ENCODE measurements at places on chromosomes 3 and 15. TPM values are rescaled to one million over a fixed set of nuclear protein-coding genes. Genes with fewer than 3 reads are reported as not detected.

DNA sequence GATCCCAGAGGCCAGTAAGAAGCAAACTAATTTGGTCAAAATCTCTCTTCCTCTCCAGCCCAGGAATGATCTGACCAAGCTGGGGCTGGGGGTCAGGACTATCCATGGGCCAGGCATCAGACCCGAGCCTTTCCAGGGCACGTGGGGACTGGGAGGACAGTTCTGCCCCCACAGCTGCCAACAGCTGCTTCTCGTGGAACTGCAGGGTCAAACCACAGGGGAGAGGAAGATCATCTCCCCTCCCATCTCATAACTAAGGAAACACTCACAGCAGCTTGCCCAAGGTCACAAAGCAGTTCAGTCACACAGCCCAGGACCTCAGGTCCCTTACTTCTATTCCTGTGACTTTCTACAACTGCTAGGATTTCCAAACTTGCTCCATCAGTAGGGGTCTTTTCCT, 47.1 kb downstream of the DAPK2 start:
- no peak for DNase-seq

DNA sequence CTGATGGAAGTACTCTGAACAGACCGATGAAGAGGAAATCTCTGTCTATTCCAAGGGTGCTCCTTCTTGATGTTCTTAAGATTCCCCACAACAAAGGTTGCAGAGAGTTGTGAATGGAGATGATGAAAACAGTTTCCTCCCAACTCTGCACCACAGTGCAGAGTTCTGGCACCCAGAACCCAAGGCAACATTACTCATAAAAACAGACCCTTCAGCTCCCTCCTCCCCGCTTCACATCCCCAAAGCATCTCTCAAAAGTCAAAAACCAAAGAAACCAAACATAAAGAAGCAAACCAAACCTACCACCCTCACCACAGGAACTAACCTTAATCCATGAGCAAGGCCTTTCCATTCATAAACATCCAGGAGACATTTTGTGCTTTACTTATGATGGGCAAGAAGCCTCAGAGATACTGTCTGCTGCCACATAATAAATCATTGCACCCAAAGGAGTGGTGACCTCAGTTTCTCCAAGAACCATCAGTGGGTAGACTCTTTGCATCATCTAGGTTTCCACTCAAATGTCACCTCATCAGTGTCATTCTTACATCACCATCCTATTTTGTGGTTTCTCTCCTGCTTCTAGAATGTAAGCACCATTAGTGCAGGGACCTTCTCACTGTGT, 13.2 kb downstream of the PCOLCE2 start:
- DNase-seq = no peak

DNA sequence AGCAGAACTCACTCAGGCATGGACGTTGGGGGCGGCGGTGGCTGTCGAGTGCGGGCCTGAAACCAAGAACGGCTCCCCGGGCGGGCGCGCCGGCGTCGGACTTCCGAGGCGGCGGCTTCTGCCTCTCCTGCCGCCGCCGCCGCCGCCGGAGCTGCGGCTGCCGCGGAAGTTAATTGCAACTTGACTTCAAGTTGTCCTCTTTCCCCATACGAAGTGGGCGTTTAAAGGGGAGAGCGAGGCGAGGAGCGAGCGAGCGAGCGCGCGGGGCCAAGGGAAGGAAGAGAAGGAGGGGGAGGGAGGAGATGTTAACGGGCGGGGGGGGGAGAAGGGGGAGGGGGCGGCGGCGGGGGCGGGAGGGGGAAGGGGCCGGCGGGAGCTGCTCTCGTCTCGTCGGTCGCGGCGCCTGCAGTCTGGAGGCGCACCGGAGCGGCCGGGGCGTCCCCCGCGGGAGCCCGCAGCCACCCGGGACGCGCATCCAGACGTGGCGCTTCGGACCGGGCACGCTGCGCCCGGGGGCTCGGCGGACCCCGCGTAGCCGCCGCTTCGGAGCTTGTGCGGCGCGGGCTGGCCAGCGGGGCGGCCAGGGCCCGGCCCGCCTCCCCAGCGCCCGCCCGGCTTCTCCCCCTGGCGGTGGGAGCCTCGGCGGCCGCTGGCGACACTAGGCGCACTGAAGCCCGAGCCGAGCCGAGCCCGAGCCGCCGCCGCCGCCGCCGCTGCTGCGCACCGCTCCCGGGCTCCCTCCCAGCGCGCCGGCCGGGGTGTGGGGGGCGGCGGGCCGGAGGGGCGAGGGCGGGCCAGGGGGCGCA, 19.7 kb upstream of the SATB1 start:
- DNase-seq = no peak

- no peak for DNase-seq
Observed at GRCh38 chr15:35888815-35889214, 342.9 kb upstream of the DPH6 start.

DNA sequence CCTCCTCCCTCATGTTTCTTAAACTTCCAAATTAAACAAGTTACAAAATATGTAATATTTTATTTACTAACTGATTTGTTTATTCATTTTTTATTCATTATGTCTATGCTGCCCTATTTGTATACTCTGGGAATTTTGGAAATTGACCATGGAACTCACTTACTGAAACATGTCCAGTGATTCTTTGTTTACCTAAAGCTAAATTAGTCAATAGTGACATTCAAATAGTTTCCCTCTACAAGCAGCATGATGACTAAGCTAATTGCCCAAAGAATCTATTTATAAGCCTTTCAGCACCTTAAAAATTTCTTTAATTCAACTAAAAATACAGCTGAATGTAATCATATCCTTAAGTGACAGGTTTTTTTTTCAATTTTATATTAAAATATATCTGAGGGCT, 437.7 kb downstream of the SI start:
- no peak for DNase-seq

GRCh38 chr15:30990036-30990435, 1.4 kb downstream of the MTMR10 start:
- DNase-seq = no peak

- DNase-seq = no peak
Observed at GRCh38 chr3:139355476-139355875, 11.7 kb downstream of the MRPS22 start.

DNA sequence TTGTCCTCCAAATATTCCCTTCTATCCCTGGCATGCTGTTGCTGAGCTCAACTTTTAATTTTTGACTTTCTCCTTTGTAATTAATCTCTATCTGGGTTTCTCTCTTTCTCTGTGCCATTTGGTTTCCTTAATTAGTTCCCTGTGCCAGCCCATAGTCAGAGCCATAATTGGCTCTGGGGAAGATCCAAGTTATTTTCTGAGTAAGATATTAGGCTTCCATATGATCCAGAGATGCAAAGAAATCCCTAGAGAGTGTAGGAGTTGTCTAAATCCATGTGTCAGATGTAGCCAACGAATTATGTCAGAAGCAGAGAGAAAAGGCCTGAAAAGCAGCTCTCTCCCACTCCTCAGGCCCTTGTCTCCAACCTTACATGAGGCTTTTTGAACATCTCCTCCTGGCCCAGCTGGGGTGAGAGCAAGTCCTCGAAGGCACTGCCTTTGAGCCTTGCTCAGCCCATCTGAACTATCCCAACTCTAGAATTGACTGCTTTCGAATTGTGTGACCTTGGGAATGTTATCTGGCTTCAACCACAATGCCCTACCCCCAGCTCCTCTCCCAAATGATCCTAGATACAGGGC, 46.4 kb downstream of the MOBP start:
- DNase-seq = no peak

DNA sequence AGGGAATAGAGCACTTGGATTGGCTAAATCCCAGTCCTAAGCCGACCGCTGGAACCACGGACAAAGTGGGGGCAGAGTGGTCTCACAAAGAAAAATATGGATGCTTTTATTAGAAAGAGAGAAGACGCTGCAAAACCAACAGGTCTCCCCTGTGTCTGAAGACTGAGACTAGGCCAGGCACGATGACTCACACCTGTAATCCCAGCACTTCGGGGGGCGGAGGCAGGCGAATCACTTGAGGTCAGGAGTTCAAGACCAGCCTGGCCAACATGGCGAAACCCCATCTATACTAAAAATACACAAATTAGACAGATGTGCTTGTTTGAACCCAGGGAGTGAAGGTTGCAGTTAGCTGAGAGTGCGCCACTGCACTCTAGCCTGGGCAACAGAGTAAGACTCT, 61.8 kb downstream of the ZDHHC19 start:
- no peak for DNase-seq

- no peak for DNase-seq
Observed at GRCh38 chr3:62238003-62238402, 135.3 kb downstream of the FEZF2 start.

DNA sequence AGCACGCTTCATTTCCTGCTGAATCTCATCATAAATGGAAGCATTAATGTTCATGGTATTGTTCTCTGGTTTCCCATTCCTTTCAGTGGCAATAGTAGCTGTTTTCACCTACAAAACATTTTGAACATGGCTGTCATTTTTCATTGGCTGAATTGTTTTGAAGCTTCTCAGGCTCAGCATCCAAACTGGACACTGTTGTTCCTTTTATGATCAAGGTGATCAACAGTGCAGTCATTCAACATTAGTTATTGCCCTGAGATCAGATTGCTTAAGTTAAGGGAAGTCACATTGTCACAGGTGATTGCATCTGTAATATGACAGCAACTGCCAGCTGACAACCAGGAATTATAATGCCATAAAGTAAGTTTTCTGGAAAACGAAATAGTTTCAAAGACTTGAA, 46.9 kb downstream of the SATB1 start:
- no peak for DNase-seq

GRCh38 chr3:192745150-192745549, 17.8 kb upstream of the FGF12 start:
- no peak for DNase-seq

- no peak for DNase-seq
Observed at GRCh38 chr3:62771331-62772072, 103.7 kb downstream of the CADPS start.

DNA sequence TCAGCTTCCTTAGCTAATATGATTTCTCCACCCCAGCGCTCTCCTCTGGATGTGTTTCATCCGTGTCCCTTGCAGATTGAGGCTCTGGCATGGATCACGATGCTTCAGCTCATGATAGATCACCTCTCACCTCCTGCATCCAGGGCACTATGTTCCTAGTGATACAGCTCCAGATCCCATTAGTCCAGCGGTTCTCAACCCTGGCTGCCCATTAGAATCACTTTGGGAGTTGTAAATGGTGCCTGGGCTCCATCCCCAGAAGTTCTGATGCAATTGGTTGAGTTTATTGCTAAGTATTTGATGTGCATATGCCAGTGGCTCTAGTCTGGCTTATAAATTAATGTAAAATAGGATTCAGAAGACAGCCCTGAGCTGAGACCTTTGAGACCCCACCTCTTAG, 34.5 kb downstream of the INSYN1 start:
- no peak for DNase-seq

DNA sequence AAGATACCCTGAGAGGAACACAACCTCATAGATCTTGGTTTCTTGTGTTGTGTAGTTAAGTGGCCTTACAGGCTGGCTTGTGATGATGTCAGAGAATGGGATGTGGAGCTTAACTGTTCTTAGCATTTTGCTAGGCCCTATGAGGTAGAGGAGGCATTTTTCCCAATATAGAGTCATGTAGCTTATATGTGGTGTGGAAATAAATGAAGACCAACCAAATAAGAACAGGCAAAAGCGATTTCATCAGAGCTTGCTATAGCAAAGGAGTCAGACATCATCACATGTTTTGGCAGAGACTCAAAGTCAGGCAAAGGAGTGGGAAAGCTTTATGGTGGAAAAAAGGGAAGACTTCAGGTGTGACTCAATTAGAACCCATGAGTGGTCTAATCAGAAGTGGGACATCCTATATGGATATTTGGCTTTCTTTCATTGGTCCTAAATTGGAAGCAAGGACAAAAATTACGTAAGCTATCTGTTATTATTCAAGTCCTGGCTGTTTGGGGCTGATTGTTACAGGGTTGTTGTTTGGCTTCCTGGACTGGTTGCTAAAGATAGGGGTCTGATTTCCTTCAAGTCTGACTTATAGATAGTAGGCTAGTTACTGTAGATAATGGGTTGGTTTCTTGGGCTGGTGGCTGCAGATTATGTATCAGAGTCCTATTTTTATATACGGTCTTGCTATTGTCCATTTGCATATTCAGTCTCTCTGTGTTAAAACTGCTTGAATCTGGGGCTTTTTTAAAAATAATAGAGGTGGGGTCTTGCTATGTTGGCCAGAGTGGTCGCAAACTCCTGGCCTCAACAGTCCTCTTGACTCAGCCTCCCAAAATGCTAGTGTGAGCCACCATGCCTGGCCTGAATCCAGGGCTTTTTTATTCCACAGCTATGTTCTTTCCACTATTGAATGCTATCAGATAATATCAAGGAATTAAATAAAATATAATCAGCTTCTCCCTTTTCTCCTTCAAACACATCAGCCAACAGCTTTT, 30.3 kb upstream of the SETD2 start:
- DNase-seq = no peak

GRCh38 chr3:180018543-180018942, 18.2 kb downstream of the PEX5L start:
- no peak for DNase-seq

GRCh38 chr3:48532271-48532976, 24.2 kb downstream of the PFKFB4 start:
- no peak for DNase-seq

DNA sequence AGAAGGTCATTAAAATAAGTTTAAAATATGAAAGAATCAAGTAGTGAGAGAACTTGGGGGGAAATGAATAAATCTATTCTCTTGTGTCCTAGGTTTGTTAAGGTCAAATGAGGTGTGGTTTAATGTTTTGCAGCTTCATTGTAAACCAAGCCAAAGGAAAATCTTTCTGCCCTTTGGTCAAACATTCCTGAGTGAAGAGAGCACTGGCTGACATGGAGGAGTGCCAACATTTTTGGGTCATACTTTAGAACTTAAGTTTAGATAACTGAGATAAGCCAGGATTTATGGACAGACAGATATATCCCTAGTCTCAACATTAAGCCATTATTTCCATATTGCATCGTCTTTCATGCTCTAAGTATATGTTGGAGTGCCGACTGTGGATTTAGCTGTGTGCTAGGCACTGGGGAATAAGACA, 66.4 kb downstream of the PTPRG start:
- peak; percentile 73 for DNase-seq

SI gene
- not detected for total RNA-seq

RFT1 gene
- 18.0 TPM for total RNA-seq

RSL24D1 gene
- total RNA-seq = 103 TPM

GLDN gene
- not detected for total RNA-seq

EPHA3 gene
- total RNA-seq = not detected

LYZL4 gene
- not detected for total RNA-seq

SIDT1 gene
- total RNA-seq = not detected

GOLGA8J gene
- total RNA-seq = not detected

All from SJSA1 (cell line).